Activated naive CD4-positive, alpha-beta T cell treated with anti-CD3 and anti-CD28 coated beads, Interleukin-2, amount 50 U/mL, for 72 hours (primary cell): ENCODE measurements at places on chromosomes 4 and X. TPM values are rescaled to one million over a fixed set of nuclear protein-coding genes. Genes with fewer than 3 reads are reported as not detected.

Gene KCNIP4
- not detected for total RNA-seq

Gene G6PD
- 75.9 TPM for total RNA-seq

Gene VCX2
- total RNA-seq = not detected

Gene CLDN34
- not detected for total RNA-seq

Gene HPGD
- total RNA-seq = 3.1 TPM

Gene JAKMIP1
- total RNA-seq = 1.3 TPM

Gene UCHL1
- 4.0 TPM for total RNA-seq

Gene NUP62CL
- 4.5 TPM for total RNA-seq

Gene FOXP3
- total RNA-seq = 24.3 TPM

Gene CCDC120
- total RNA-seq = 4.5 TPM

Gene GUCY1B1
- total RNA-seq = 0.20 TPM

Gene RIPPLY1
- not detected for total RNA-seq

Gene GLOD5
- total RNA-seq = not detected

Gene DUSP9
- total RNA-seq = 0.91 TPM

Gene FAM114A1
- 0.41 TPM for total RNA-seq

Gene NEIL3
- 25.5 TPM for total RNA-seq

Gene CSN1S1
- total RNA-seq = not detected

Gene COX7B2
- total RNA-seq = not detected

Gene KLHL4
- total RNA-seq = not detected

Gene MAGEA9
- total RNA-seq = not detected

Gene RPS6KA6
- total RNA-seq = 0.16 TPM

Gene TIGD2
- total RNA-seq = 0.61 TPM

Gene OPHN1
- 0.06 TPM for total RNA-seq

Gene HSFX4
- not detected for total RNA-seq

Gene FGF13
- total RNA-seq = not detected

Gene TEX11
- not detected for total RNA-seq

Gene TRPC5OS
- not detected for total RNA-seq

Gene DMP1
- not detected for total RNA-seq

Gene MSX1
- not detected for total RNA-seq

Gene AGTR2
- not detected for total RNA-seq

Gene SYTL4
- not detected for total RNA-seq

Gene POLN
- total RNA-seq = 1.8 TPM
